Umbilical cord (tissue), 2 donors: ENCODE measurements at places on chromosomes 2 and 18. TPM values are rescaled to one million over a fixed set of nuclear protein-coding genes. Genes with fewer than 3 reads are reported as not detected.

The LAMA1 gene
- 8.4 TPM for total RNA-seq

DNA sequence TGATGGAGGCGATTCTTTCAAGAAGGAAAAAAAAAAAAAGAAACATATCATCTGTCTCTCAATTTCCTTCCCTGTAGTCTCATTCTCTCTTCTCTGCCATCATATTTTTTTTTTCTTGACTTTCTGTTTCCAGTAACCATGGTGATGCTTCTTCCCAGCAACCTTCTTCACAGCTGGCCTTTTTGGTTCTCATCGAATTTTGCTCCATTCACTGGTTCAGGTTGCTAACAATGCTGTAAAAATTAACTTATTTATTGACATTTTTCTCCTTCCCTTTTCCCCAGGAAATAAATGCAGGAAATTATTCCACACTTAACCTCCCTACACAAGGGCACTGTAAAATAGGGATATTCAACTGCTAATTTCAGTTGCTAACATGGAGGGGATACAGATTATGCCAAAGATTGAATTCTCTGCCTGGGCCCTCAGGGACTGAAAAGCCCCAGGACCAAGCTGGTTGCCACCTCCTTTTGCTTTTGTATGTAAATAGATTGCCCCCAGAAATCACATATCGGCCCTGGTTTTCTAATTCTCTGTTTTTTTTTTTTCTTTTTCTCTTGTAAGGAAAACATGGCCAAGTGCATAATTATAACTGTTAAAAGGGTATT, 154.7 kb downstream of the MAP2 start:
- no peak for DNase-seq

- DNase-seq, result no peak
Observed at GRCh38 chr2:142745691-142746090, 131.8 kb upstream of the KYNU start.

DNA sequence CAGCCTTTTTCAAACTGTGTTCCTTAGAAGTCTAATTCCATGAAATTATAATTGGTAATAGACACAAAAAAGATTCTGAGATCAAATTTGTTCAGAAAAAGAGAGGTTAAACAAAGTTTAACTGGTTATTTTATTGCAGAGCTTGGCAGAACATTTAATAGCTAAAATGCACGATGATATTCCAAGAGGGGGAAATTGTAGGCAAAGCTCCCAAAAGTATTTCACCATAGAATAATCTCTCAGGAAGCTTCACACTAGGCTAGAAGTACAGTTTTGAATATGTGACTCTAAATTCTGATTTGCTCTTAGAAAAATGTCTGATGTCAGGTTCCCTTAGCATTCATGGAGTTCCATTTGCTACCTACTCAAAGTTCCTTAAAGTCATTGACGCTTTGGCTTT, 292.4 kb upstream of the SETBP1 start:
- DNase-seq, result no peak

DNA sequence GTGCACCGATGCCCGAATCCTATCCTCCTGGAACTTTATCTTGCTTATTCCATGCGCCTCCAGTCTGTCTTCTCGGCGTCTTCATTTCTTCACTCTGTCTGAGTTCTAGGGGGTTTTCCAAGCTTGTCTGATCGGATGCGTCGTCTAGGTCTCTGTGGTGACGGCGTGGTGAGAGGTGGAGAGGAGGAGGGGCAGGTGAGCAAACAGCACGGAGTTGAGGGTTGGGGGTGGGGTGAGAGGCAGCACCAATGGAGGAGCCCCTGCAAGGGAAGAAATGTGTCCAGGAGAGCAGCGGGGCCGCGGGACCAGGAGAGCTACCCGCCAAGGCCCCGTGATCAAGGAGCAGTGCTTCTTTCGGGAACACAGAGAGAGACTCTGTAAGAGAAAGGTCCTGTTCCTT, 131.3 kb upstream of the TWIST2 start:
- no peak for DNase-seq
